ENCODE measurements at places on chromosomes 1 and 21. TPM values are rescaled to one million over a fixed set of nuclear protein-coding genes. Genes with fewer than 3 reads are reported as not detected.

The PATJ gene
- total RNA-seq = 13.9 TPM

The OR2T35 gene
- total RNA-seq = not detected

DNA sequence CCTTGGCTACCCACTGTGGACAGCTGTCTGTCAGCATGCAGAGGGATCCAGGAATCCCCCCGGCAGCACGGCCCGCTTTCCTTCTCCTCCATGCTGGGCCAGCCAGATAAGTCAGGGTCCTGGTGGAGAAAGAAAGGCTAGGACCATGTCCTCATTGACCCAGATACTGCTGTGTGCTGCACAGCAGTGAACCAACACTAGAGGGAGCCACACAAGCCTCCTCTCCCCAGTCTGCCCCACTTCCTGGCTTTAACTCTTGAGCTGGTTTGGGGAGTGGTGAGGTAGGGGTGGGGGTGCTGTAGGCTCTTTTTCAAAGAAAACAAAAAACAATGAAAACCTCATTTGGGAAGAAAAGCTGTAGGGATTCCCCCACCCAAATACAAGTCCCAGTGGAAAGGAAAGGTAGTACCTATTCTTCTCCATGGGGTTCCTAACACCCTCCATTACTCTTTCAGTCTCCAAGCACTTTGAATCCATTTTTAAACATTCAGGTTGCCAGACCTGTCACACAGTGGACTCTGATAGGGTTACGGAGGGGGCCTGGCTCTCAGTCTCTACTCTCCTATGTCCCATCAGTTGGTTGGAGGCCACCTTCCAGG, 84.9 kb upstream of the CD1D start:
- DNase-seq = no peak

- no peak for DNase-seq
Observed at GRCh38 chr1:100752791-100753190, 33.2 kb downstream of the VCAM1 start.

- DNase-seq = no peak
Observed at GRCh38 chr1:45820788-45821187, 17.4 kb downstream of the MAST2 start.

The RASSF5 gene
- 3.5 TPM for total RNA-seq

The SLC22A15 gene
- total RNA-seq = 2.6 TPM

The SAMD11 gene
- total RNA-seq = 0.51 TPM

The ADPRS gene
- total RNA-seq = 91.4 TPM

The MYOG gene
- not detected for total RNA-seq

- no peak for DNase-seq
Observed at GRCh38 chr1:29171089-29171488, 10.6 kb downstream of the SRSF4 start.

GRCh38 chr21:27425574-27425973, 458.7 kb upstream of the ADAMTS5 start:
- DNase-seq = no peak

DNA sequence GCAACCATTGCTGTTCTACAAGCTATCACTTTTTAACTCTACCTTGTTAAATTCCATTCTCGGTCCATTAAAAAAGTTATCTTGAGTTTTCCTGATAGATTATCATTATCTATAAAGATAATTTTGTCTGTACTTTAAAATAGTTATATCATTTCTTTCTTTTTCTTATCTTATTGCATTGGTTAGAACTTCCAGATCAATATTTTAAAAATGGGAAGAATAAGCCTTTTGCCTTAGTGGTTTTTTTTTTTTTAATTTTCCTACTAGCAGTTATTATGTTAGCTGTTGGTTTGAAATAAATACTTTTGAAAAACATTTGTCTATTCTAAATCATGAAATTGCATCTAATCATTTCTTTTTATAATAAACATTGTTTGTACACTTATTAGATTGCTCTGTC, 71.0 kb upstream of the ATF3 start:
- DNase-seq = no peak

The SLC16A4 gene
- 12.4 TPM for total RNA-seq

DNA sequence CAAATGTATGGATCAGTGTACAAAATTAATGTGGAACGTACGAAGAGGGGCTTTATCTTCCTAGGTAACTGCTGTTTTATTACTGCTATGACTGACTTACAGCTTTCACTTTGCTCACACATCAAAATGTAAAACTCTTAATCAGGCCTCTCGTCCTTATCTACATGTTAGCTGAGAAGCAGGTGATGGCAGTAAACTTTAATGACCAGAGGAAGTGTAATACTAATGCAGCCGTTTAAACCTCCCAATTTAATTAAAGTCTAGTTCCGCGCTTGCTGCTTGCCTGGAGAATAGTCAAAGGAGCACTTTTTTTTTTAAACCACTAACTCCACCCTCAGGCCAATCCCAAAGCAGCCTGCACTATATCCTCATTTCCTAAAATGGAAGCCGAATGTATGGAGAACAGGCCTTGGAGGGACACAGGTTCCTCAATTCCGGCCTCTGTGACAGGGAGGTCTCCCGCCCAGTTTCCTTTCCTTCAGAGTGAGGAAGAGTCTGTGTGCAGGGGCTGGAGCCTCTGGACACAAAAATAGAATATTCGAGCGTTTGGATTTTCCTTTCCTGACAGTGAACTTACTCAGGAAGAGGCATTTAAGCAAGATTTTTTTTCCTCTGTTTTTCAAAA, 36.7 kb upstream of the RASAL2 start:
- no peak for DNase-seq

DNA sequence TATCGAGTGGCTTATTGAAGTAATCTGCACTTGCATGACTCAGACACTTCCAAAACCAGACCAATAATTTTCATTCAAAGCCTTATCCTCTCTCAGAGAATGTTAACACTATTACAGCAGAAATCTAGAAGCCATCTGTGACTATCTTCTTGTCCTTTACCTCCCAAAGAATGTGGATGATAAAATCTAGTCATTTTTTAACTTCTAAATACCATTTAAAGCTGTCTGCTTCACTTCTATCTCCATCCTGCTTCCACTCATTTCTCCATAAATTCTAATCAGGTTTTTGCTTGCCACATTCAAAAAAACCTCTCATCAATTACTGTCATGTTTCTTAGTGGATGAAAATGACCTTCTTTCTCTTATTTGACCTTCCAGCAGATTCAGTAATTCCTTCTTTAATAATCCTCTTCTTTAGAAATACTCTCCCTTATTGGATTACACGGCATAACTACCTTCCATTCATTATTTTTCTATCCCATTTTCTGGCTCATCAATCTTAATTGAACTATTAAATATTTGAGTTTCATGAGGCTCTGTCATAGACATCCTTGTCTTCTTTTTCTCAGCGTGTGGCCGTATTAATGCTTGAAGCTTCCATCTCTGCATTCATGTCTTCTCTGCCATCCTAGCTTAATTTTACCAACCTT, 1999.4 kb downstream of the MRPL39 start:
- no peak for DNase-seq

GRCh38 chr1:219810451-219810850, 117.9 kb downstream of the SLC30A10 start:
- no peak for DNase-seq

The TRIM67 gene
- total RNA-seq = not detected

DNA sequence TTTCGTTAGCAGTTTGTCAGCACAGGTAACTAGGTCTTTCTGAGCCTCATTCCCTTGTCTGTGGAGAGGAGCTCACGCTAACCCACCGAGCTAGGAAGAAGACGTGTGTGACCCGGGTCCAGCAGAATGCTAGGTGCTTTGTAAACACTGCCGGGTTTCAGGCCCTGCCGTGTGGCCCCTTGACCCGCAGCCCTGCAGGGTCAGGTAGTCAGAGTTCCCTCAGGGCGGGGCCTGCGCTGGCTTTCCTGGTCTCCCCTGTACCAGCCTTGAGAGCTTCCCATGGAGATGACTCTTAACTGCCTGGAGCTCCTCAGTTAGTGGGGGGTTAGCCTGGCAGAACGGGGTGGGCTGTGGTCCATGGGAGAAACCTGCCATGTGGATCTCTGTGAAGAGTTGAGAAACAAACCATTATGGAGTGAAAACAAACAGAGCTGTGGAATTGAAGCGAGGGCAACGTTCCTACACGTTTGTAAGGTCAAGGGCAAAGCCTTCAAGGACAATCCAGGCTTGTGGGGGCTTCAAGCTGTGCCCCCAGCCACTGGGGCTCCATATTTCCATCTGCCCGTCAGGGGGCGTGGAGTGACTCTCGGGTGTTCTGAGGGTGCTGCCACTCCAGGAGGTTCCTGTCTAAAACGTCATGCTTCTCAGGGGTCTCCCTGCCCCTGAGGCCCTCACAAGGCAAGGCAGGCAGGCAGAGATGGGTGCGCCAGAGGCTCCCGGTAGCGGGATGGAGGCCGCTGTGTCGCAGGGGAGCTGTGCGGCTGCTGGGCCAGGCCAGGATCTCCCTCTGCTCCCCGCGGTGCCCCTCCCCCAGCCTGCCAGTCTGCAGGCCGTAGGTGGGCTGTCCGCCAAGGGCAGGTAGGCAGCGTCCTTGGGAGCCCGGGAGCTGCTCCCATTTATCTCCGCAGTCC, 23.8 kb downstream of the LHX4 start:
- DNase-seq = no peak

DNA sequence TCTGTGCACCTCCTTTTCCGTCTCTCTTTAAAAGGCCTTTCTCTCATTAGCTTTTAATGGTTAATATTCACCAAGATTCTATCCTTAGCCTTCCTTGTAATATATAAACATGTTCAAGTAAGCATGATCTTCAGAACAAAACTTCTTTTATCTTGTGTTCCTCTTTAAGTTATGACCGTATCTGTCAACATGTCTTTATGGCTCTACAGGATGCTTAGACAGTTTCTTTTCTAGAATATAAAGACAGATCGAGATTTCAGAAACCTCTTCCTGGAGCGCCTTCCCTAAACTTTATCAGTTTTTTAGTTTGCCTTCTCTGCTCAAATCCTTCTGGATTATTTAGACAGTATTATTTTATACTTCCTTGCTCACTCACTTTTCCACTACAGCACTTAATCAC, 7.2 kb downstream of the RO60 start:
- DNase-seq = no peak

GRCh38 chr1:204359131-204359473, 627 bp downstream of the PLEKHA6 start:
- no peak for DNase-seq

The SEC16B gene
- total RNA-seq = 0.17 TPM

The TRPM2 gene
- total RNA-seq = 1.7 TPM

The HAO2 gene
- not detected for total RNA-seq

- no peak for DNase-seq
Observed at GRCh38 chr1:175090780-175091179, 23.1 kb downstream of the TNN start.

GRCh38 chr1:41411229-41411628, 50.0 kb downstream of the FOXO6 start:
- DNase-seq = no peak

The CYYR1 gene
- total RNA-seq = 3.7 TPM

The CCDC24 gene
- total RNA-seq = 7.3 TPM

The CLIC4 gene
- total RNA-seq = 148 TPM

DNA sequence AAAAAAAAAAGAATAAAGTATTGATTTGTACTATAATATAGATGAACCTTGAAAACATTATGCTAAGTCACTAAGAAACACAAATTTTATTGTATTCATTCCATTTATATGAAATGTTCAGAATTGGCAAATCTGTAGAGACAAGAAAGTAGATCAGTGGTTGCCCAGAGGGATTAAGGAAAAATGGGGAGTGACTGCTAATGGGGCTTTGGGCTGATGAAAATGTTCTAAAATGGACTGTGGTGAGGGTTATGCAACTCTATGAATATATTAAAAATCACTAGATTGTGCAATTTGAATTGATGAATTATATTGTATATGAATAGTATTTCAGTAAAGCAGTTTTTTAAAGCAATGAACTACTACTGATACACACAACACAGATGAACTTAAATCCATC, 10.0 kb downstream of the GDAP2 start:
- no peak for DNase-seq

- DNase-seq = peak; percentile 30
Observed at GRCh38 chr1:66725885-66726665, 26.2 kb upstream of the DYNLT5 start.

GRCh38 chr1:32953495-32953894, 11.1 kb downstream of the RNF19B start:
- DNase-seq = peak; percentile 65

The CTSS gene
- total RNA-seq = 21.3 TPM

GRCh38 chr1:223750730-223751570, 38.6 kb downstream of the CAPN2 start:
- DNase-seq = no peak

- DNase-seq = no peak
Observed at GRCh38 chr1:23563003-23563402, 3.7 kb upstream of the ID3 start.

The OLFML3 gene
- total RNA-seq = 0.12 TPM

GRCh38 chr1:153678519-153679336, at the start of gene NPR1:
NPR1 (plus strand) TSS chr1:153678688; CDS start chr1:153679109, 421 bp downstream.
- no peak for DNase-seq

The RGS1 gene
- not detected for total RNA-seq

GRCh38 chr1:234486858-234487840, 8.2 kb upstream of the TARBP1 start:
- DNase-seq = no peak

- no peak for DNase-seq
Observed at GRCh38 chr1:110048923-110049601, 14.6 kb downstream of the STRIP1 start.

The CD1C gene
- total RNA-seq = not detected

The TNNT2 gene
- total RNA-seq = 0.17 TPM

- no peak for DNase-seq
Observed at GRCh38 chr1:27074175-27074780, 61.6 kb upstream of the TENT5B start.

- DNase-seq = no peak
Observed at GRCh38 chr1:193221651-193222050, 35.2 kb upstream of the B3GALT2 start.

The NR0B2 gene
- not detected for total RNA-seq

GRCh38 chr1:34885405-34886247, 26.1 kb upstream of the SMIM12 start:
- DNase-seq = no peak

The ZBTB8B gene
- total RNA-seq = 0.23 TPM

The SPRR2G gene
- not detected for total RNA-seq

DNA sequence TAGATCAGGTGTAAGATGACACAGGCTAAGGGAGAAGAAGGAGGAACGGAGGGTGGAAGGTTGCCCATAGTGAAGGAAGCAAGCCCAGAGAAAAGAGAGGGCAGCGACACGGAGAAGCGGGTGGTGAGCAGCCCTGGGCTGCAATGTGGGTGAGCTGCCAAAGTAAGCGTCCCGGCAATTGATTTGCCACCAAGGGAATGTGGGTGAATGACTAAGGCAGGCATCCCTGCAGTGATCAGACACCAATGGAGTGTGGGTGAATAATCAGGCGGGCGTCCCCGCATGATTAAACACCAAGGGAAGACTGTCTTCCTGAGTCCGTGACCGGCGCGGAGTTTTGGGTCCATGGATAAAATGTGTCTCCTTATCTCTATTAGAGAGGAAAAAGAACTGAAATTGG, 79.6 kb downstream of the UCHL5 start:
- DNase-seq = no peak
